ENCODE measurements at places on chromosomes 3 and 15.

DNA sequence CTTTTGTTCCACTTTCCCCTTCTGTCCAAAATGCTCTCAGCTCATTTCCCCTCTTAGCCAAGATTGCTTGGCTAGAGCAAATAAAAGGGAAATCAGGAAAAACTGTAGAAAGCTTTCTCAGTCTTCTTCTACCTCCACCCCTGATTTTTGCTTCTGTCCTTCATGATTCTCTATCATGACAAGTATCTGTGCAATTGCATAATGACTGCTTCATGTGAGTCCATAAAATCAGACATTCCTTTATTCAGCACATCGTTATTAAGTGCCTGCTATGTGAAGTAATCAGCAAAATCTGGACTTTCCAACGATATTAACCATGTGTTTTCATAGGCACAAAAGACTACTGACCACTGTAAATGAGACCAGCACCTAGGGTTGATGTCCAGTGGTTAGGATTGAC, 321.5 kb upstream of the CBLB start:
- DNase-seq = no peak

GRCh38 chr3:33250712-33251111, 26.5 kb upstream of the FBXL2 start:
- DNase-seq = no peak

DNA sequence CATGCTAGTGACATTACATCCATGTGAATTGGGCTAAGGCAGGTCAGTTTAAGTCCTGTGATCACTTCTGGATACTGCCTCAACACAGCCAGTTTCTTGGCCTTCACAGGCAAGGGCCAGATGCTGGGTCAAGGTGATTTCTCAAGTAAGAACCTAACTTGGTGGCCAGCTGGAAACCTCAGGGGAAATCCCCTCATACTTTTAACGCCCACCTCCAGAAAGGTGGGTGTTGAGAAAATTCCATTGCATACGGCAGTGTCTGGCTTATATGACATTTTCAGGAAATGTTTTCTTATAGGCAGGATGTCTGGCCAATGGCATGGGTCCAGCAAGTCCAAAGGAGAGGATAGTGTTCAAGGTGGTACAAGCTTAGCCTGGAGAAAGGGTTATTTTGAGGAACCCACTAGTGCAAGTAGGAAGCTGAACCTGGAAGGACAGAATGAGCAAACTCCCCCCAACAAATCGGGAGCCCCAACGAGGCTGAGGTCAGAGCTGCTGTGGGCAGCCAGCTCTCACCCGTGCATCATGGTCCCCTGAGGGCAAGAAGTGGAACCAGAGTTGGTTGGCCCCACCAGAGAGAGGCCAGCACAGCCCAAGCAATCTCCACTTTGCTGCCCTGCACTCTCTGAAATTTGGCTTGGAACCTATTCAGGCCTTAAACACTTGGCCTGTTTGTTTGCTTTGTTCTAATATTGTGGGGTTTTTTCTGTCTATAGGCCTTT, 135.4 kb downstream of the PDE8A start:
- no peak for DNase-seq

DNA sequence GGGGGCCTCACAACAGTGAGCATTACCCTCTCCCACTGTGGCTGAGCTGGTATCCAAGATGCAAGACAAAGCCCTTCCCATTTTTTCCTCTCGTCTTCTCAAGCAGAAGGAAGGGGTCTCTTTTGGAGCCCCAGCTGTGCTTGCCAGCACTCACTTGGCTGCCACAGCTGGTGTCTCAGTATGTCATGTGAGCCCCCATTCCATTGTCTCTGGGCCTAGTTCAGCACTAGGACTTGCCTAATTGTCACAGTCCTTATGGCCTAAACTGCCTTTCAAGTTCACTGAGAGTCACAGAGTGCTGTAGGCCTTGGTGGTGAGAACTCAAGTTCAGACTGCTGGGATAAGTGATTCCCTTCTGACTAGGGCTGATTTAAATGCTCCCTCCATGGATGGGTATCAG, 89.8 kb downstream of the ARHGEF26 start:
- DNase-seq = no peak

DNA sequence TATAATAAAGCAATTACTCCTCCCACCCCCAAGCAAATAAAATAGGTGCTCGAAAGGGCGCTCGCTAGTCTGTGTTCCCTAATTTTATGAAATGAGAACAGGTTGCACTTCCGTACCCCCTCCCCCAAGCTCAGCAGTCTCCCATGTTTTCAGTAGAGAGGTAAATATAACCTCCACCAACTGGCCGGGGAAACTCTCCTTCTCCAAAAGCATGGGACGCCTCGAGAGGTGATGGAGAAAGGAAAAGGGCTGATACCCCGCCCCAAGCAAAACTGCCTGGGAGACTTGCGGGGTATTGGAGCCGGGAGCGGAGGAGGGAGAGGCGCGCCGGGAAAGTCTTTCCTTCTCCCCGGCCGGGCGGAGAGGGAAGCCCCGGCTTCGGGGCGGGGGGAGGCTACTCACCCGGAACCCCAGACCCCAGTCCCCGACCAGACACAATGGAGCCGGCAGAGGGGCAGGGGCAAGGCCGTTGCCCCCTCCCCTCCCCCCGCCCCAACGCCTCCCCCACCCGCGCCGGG, 605 bp downstream of the DCUN1D1 start:
- no peak for DNase-seq

GRCh38 chr3:111541391-111541790, 606 bp upstream of the CD96 start:
- no peak for DNase-seq

DNA sequence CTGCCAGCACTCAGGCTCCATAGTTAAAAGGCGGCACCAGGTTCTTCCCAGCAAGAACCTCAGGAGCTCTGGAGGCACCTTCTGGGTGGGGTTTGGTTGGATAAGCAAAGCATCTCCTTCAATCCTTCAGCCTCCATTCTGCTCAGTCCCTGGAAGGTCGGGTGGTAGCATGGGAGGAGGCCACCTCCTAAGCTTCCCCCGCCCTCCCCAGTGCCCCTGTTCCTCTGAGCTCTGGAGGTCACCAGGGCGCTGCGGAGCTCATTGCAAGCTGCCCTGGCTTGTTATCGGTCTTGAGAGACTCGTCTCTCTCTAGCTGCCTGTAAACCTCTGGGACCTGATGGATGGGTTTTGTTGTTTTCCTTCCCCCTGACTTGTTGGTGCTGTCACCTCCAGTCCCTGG, 124.8 kb downstream of the RPLP1 start:
- no peak for DNase-seq

- no peak for DNase-seq
Observed at GRCh38 chr3:101638261-101638745, 38.6 kb downstream of the ZBTB11 start.

- no peak for DNase-seq
Observed at GRCh38 chr15:26697913-26698312, 75.0 kb downstream of the GABRB3 start.

GRCh38 chr15:81411969-81412633, 38.1 kb upstream of the TMC3 start:
- no peak for DNase-seq

DNA sequence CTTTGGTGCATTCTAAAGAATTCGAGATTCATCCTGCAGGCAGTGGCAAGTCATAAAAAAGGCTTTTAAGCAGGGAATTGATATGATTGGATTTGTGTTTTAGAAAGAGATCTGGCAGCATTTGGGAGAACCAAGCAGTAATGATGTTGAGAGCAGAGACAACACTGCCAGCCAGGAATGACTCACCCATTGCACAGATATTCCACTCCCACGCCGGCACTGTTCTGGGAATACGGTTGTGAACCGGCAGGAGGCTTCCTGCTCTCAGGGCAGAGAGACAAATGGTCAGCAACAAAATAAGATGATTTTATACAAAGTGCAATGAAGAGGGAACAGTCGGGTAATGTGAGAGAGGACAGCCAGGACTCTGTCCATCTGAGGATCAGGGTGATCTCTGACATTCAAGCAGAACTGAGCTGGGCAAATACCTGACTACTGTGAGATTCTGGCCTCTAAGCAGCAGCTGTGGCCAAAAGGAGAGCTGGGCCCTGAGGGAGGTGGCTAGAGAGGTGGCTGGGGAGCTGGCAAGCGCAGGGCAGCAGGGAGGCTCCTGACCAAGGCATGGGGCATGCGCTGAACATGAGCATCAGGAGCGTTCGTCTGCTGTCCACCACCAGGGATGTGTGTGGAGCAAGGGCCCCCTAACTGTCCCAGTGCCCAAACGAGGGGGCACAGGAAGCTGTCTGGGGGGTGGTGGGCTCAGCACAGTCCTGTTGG, 56.1 kb upstream of the PLXNA1 start:
- no peak for DNase-seq

- no peak for DNase-seq
Observed at GRCh38 chr3:135213822-135214221, 418.8 kb downstream of the EPHB1 start.

GRCh38 chr3:106850437-106850836, 526.8 kb upstream of the CCDC54 start:
- DNase-seq = no peak

GRCh38 chr3:14201940-14202684, 23.5 kb downstream of the LSM3 start:
- no peak for DNase-seq

DNA sequence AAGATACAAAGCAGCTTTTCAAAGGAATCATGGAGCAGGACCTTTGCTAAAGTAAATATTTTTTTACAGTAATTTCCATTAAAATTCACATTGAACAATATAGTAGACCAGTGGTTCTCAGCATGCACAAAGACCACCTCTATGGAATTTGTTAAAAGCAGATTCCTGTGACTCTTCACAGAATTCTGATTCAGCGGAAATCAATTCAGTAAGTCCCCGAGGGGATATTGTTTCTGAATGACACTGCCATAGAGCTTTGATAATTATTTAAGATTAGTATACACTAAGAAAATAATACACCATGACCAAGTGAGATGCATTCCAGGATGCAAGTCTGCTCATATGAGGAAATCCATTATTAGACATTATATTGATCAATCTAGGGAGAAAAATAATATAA, 161.9 kb upstream of the TNIK start:
- no peak for DNase-seq

DNA sequence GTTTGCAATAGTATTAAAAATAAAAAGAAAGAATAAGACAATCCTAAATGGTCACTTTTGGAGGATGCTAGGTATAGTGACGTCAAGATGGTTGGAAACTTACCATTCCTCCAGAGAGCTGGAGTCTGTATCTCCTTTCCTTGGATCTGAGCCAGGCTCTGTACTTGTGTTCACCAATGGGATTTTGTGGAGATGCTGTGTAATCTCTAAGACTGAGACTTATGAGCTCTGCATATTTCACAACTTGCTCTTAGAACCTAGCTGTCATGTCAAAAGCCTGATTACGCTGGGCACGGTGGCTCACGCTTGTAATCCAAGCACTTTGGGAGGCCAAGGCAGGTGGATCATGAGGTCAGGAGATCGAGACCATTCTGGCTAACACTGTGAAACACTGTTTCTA, 126.8 kb upstream of the CLSTN2 start:
- DNase-seq = no peak

DNA sequence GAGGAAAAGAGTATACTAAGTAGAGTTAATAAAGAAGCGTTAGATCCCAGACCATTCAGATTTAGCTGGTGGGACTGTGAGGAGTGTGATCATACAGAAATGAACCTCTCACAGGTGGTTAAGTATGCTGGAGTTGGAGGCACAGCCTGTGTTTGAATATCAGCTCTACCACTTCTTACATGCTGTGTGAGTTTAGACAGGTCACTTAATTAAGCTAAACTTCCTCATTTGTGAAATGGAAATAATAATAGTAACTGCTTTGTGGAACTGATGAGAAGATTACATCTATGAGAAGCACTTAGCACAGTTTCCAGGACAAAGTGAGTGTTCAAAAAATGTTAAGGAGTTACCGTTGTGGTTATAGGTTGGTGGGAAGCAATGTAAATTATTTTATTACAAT, 8.4 kb downstream of the ACP3 start:
- no peak for DNase-seq

DNA sequence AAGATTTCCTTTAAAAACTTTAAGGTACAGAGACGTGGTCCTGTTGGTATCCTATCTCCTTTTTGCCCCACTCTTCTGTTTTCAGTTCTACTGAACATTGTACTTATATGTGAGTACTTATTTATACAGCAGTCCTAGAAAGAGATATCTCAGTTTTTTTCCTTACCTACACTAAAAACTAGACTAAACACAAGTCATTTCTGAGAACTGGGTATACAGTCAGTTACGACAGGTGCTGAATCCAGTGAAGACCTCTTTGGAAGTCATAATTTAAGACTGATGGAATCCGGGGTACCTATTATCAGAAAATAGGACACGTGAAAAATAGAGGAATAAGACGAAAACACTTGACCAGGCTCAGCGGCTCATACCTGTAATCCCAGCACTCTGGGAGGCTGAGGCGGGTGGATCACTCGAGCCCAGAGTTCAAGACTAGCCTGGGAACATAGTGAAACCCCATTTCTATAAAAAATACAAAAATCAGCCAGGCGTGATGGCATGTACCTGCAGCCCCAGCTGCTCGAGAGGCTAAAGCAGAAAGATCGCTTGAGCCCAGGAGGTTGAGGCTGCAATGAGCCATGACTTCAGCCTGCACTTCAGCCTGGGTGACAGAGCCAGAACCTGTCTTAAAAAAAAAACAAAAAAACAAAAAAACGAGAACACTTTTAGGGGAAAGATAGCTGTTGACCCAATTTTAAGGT, 76.3 kb downstream of the KLHL25 start:
- no peak for DNase-seq

DNA sequence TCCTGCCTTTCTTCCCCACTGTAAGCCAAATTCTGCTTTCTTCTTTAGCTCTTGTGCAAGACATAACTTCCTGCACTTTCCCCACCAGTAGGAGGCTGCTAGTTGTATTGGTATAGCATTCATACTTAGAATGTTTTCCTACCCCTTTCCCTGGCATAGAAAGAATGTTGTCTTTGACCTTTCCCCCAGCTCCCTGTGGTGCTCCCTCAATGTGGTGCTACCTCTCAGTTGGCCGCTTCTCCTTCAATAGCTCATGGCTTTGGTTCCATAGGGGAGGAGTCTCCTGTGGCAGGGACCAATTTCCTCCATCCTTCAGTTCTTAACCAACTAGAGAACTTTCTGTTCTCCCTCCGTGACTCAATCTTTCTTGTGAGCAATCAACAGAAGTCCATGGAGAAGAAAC, 67.5 kb upstream of the AKAP13 start:
- no peak for DNase-seq

GRCh38 chr15:74240002-74240568, 4.0 kb downstream of the CCDC33 start:
- peak; percentile 81 for DNase-seq

DNA sequence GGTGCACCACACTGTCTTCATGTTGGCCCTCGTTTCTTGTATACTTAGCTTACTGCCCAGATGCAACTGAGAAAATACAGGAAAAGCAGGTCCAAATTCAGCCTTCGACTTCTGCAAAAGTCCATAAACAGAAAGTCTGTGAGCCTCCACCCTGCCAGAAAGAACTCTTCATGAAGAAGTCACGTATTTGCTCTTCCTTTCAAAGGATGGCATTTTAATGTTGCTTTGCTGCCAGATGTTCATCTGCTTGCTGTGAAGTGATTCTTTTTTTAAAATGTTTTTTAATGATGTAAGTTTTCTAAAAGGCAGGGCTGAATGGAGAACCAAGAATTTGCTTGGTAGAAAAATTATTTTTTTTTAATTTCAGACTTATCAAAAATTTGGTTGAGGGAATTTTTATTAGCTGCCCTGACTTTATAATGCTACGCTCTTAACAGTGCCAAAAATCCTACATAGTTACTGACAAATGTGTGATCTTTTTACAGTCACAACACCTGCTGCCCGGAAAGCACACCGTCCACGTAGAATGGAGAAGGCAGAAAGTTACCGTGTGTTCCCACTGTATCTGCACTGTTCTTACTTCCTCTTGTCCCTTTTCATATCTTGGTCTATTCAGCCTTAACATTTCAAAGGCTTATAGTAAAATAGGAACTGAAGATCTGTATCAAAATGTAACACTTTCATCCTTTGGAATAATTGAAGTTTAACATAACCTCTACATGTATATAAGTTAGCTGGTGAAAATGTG, 136.3 kb downstream of the LRRC28 start:
- DNase-seq = no peak
